ENCODE measurements at places on chromosomes 7 and 10.

DNA sequence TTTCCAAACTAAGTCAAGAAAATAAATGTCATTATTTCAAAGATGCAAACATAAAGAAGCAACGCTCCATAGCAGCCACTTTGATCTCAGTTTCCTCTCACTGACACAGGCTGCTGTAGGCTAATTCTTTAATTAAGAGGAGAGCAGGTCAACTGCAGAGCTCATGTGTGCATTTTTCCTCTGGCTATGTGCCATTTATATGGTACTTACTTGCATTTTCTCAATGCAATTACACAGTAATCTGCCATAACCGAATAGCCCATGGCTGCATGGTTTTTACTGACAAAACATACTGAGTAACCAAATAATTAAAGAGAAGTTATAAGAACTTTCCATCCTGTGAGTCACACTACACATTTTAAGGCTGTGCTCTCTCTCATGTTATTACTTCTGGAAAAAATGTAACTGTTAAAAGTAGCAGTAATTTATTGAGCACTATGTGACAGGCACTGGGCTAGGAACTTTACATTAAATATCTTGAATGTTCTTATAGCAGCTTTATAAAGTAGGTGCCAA is 122.0 kb downstream of the ELAPOR2 start:
- ATAC-seq: no peak

GRCh38 chr10:48400129-48400849 is 93.8 kb downstream of the MAPK8 start:
- peak; percentile 76 for ATAC-seq

DNA sequence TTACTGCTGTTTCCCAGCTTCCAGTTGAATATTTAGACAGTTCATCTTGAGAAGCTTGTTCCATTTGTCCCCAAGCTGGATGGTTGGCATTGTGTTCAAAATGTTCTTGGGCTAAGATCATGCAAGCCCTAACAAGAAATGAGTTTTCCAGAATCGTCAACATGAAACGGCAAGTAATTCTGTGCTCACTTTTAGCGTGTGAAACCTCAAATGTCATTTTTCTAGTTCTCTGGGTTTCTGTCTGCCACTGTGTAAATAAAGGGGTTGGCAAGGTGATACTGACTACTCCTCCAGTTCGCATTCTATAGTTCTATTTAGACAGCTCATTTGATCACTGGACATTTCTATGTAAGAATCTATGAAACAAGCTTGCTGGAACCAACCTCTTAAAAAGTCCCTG is 194.0 kb downstream of the AHR start:
- ATAC-seq: no peak

DNA sequence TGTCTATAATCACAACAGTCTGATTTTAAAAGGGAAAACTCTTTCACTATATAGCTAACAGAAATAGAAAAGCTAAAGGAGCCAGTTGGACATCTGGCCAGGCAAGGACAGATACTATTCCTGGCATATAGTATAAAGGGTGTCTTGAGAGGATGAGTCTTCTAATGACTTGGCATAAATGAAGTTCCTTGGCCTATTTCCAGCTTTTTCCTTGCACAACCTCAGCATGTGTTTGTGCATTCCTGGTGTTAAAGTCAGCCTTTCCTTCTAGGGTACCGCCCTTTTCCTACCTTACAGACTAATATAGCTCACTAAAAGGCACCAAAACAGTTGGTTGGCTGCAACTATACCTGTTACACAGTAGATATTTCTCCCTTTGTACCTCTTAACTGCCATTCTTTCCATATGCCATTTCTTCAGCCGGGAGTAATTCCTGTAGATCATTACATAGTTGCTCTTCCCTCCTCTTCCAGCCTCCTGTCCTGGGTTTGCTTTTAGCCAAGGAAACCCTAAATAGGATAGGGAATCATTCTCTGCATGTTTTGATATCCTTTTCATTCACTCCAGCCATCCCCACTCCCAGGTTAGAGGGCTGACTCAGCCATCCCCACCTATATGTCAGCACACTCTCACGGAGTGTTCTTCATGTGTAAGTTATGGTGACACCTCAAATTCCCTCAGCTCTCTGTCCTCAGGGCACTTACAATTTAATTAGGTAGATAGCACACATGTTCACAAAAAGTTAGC is 102.1 kb upstream of the MDFIC start:
- peak; percentile 56 for ATAC-seq

Data from SK-N-SH treated with all-trans-retinoic acid at 6 μM for 48 hours (cell line).